ENCODE measurements at places on chromosomes 12 and 14.

DNA sequence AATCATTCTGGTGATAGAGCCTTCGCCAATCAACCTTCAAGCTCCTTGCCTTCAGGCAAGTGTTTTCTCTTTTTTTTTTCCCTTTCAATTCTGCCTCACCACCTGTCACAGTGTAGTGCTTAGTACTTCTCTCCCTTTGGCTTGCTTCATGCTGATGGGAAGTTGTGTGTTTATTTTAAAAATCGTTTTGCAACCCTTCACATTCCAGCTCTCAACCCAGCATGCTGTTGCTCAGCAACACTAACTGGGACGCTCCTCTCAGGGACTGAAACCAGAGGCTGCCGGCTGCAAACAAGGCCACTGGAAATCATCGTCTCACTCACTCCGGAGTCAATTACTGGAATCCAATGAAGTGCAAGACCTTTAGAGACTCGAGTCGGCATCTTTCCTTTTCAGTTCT lies 342.7 kb downstream of the PRKD1 start:
- peak; percentile 81 for DNase-seq

GRCh38 chr14:94646066-94646465 lies 33.9 kb downstream of the SERPINA3 start:
- DNase-seq, result no peak

GRCh38 chr14:73443758-73444157 lies 14.6 kb downstream of the NUMB start:
- no peak for DNase-seq

DNA sequence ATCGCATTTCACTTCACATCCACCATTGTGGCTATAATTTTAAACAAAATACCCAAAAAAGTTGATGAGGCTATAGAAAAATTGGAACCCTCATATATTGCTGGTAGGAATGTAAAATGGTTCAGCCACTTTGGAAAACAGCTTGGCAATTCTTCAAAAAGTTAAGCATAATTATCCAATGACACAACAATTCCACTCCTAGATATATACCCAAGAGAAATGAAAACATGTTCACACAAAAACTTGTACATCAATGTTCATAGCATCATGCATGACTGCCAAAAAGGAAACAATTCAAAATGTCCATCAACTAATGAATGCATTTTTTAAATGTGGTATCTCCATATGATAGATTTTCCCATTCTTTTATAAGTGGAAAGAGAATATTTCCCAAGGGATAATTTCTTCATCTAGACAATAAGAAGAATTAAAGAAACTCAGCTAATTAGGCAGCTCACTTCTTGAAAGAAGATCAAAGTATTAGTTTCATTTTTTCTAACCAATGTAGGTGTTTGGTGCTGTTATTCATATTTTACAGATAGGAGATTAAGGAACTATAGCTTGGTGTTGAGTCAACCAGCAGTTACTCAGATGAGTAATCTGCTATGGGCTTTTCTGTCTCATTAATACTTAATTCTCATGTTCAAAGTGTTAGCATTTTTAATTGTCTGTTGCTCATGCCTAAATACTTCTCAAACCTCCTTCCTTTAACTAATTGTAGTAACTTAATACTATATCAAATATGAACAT lies 32.8 kb downstream of the YEATS4 start:
- peak; percentile 28 for DNase-seq

DNA sequence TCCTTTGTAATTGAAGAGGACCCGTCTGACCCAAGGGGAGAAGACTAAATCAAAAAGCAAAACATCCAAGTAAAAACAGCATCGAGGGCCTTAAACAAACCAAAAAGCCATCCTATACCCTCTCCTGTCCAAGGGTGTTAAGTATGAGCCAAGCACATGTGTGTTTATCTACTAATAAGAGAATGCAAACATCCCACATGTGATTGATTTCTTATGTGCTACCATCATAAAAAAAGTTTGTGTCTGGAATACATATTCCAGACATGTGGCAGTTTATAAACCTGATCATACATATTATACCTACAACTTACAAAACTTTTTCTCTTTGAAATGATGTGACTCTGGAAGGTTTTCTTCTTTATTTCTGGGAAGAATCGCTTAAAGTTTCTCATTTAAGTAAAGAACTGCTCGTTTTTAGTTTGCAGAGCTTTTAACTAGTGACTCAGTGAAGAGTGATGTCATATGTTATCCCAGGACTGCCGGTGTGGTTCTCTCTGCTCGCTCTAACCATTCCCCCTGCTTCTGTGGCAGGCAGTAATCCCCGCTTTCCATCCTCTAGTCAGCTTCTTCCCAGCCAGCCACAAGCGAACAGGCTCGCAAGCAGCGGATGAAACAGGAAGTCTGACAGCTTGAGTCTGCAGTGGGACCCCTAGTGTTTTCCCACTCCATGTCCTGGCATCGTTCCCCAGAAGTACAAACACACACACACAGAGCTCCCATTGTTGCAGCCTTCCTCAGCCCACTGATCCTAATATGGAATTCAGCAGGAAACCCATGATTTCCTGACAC lies 431 bp upstream of the RHOJ start:
- DNase-seq, result peak; percentile 96

DNA sequence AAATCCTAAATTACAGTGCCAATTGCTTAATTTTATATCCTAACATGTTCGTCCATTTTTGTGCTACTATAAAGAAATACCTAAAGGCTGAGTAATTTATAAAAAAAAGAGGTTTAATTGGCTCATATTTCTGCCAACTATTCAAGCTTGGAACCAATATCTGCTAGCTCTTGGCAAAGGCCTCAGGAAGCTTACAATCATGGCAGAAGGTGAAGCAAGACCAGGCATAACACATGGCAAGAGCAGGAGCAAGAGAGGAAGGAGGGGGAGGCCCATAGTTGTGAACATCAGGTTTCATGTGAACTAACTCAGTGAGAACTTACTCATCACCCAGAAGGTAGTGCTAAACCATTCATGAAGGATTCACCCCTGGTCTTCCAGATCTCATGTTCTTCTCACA lies 494.3 kb downstream of the CCER1 start:
- DNase-seq, result peak; percentile 6

DNA sequence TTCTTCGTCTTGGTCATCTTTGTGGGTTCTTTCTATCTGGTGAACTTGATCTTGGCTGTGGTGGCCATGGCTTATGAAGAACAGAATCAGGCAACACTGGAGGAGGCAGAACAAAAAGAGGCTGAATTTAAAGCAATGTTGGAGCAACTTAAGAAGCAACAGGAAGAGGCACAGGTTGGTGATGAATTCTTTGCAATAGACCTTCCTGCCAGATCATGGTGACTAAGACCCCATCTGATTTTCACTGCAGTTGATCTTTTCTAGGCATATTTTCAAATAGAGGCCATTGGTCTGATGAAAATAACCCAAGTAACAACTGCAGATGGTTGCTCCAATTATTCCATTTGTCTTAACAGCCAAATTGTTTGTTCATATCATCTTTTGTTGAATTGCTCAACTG lies 114.4 kb downstream of the SCN8A start:
- no peak for DNase-seq

DNA sequence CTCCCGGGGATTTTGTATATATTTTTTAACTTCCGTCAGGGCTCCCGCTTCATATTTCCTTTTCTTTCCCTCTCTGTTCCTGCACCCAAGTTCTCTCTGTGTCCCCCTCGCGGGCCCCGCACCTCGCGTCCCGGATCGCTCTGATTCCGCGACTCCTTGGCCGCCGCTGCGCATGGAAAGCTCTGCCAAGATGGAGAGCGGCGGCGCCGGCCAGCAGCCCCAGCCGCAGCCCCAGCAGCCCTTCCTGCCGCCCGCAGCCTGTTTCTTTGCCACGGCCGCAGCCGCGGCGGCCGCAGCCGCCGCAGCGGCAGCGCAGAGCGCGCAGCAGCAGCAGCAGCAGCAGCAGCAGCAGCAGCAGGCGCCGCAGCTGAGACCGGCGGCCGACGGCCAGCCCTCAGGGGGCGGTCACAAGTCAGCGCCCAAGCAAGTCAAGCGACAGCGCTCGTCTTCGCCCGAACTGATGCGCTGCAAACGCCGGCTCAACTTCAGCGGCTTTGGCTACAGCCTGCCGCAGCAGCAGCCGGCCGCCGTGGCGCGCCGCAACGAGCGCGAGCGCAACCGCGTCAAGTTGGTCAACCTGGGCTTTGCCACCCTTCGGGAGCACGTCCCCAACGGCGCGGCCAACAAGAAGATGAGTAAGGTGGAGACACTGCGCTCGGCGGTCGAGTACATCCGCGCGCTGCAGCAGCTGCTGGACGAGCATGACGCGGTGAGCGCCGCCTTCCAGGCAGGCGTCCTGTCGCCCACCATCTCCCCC lies 777 bp downstream of the ASCL1 start:
- peak; percentile 34 for DNase-seq

DNA sequence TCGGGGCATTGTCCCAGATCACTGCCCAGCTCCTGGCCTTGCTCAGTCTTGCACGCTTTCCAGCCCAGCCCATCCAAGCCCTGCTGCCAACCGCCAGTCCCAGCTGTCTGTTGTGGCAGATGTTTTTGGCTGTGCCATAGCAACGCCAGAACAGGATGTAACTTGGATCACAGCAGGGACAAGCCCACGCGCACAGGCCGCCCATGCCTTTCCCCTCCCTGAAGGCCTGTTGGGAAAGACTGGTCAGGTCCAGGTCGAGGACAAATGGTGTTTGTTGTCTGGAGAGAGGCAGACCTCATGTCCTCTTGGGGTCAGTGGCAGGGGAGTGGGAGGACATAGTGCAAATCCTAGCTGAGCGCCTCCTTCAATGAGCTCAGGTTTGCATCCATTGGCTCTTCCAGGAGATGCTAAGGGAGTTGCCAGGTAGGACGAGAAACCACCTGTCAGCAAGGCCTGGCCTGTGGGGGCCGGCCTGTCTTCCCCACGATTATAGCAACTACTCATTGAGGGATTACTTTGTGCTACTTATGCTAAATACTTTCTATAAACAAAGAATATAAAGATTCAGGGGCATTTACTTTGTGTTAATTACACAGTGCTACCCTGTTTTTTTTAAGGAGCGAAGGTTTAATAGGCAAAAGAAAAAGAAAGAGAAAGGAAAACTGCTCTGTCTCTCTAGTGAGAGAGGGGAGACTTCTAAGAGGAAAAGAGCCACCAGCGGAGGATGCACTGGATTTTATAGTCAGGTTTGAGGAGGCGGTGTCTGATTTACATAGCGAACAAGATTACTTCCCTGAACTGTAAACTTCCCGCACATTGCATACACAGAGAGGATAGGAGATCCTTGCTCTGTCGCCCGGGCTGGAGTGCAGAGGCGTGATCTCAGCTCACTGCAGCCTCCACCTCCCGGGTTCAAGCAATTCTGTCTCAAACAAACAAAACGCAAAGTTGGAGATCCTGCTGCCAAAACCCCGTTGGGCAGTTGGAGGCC lies 42.8 kb upstream of the CORO1C start:
- DNase-seq, result peak; percentile 88

DNA sequence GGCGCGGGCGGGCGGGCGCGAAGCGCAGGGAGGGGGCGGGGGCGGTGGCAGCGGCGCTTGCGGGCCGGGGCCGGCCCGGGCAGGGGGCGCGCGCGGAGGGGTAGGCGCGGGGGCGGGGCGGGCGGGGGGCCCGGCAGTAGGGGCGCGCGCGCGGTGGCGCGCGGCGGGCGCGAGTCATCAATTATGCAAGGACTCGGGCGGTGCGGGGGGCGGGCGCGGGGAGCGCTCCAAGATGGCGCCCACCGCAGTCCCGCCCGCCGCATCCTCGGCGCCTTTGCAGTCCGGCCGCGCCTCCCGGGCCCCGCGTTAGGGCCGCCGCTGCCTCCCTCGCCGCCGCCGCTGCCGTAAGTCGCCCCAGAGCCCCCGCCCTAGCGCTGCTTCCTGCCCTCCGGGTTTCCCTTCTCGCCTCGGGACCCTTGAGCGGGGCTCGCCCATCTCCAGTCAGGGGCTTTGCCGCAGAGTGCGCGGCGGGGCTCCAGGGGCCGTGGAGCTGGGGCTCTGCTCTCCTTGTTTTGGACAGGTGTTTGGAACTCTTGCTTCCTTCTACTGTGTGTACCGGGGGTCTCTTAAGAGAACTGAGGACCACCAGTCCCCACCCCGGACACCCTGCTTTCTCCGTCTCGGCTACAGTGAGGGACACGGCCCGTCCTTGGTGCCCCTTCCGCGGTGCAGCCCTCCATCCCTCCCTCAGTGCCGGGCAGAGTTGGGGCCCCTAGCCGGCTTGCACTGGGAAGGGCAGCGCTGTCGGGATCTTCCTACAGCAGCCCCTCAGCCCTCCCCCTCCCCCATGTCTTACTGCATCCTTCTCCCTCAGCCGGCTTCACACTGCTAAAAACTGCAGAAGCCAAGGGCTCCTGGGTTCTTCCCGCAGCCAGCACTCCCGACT lies at the start of gene SCN8A:
Gene SCN8A (plus strand): TSS at position 218 of the 886 bp plus-strand sequence. CDS start 71,585 bp downstream, outside the sequence.
- DNase-seq, result peak; percentile 91

DNA sequence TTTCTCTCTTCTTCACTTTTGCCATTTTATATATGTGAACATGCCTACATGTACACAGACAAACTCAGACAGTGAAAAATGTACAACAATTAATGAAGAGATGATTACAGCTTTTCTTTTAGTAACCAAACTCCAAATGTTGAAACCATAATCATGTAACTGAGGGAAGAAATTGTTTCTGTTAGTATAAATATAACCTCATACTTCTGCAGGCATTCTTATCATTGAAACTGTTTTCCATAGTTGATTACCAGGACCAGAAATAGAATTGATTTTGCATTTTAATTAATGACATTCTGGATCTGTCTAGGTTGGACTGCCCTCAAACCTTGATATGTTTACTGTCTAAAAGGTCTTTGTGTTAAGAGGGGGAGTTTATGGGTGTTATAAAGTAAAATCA lies 3.2 kb downstream of the ANO4 start:
- no peak for DNase-seq

GRCh38 chr14:93299416-93299815 lies 33.4 kb downstream of the BTBD7 start:
- no peak for DNase-seq

DNA sequence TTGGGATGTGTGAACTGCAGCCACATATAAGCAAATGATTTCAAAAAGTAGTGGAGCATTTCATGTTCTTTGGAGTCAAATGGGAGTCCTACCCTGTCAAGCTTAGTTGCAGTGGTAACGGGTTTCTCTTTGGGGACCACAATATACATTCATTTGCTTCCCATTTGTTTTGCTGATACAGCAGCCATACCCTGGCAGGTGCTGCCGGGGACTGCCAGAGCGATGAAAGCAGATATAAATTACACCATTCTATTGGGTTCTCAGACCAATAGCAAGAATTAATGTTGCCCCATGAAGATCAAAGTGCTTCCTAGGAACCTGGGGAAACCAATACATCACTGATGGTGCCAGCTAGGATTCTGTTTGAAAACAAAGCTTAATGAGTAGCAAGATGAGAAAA lies 1621.5 kb upstream of the FLRT2 start:
- no peak for DNase-seq

- DNase-seq, result no peak
Observed at GRCh38 chr14:22887990-22888378, 5.0 kb downstream of the REM2 start.

GRCh38 chr12:85457016-85457415 lies 177.0 kb downstream of the ALX1 start:
- DNase-seq, result no peak

GRCh38 chr12:104866291-104866690 lies 91.8 kb downstream of the SLC41A2 start:
- peak; percentile 72 for DNase-seq

Data from foreskin fibroblast (primary cell).